NCI-H510A (cell line): ENCODE measurements at places on chromosomes 5 and 9.

- DNase-seq: no peak
These were observed 59.1 kb downstream of the PDCD1LG2 start for GRCh38 chr9:5569409-5569808.

DNA sequence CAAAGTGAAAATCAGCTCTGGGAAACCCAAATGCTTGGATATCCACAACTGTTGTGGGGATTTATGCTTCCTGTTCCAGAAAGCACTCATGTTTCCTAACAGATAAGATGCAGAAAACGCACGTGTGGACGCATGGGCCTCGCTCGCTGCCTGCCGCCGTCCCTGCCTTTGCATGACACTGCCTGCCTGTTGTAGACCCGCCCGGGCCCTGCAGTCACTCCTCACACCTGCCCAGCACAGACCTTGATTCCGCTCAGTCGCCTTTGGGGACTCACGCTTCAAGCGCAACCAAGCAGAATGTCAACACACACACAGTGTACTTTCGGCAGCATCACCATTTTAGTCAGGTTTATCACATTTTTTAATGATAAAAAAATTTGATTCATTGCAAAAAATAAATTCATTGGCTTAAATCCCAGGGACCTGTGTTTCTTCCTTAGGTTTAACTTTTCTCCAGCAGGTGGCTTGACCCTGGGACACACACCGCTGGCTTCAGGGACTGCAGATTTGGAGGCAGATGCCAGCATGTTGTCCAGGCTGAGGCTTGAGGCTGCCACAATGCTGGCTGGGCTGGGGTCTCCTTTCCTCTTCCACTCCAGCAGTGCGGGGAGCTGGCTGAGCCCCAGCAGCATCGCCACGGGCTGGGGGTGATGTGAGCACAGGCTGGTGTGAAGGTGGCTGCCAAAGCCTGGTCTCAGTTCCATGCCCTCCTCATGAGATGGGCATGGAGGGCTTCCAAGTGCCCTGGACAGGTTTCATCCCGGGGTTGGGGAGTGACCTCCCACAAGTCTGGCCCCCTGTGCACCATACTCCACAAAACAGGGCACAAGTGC, 416.9 kb upstream of the IRX4 start:
- no peak for DNase-seq

DNA sequence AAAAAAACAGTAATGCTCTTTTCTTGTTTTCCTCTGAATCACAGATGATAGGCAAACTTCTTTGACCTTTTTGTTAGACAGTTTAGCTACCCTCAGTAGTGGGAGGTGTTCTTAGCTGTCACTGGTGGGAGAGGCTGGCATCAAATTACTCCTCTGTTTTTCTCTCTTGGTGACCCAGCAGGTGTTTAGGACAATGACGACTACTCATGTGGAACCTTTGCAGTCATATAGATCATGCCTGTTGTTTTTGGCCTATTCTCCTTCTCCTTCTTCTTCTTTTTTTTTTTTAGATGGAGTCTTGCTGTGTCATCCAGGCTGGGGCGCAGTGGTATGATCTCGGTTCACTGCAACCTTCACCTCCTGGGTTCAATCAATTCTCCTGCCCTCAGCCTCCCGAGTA, 15.4 kb upstream of the NPR2 start:
- DNase-seq: peak; percentile 56

DNA sequence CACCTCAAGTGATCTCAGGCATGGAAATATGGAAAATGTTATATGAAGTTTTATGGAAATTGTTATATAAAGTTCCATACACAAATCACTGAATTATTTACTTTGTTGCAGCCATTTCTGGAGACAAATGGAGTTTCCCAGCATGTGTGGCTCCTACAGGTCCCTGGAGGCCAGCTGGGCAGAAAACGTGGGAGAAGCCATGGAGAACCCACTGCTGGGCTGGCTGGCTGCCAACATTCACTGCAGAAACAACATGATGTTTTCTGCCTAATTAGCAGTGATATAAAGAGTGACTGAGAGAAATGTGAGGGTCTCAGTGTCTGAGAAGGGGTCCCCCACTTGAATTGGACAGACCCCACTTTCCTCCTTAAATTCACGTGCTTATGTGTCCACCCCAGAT, 208.8 kb upstream of the IRX2 start:
- no peak for DNase-seq

DNA sequence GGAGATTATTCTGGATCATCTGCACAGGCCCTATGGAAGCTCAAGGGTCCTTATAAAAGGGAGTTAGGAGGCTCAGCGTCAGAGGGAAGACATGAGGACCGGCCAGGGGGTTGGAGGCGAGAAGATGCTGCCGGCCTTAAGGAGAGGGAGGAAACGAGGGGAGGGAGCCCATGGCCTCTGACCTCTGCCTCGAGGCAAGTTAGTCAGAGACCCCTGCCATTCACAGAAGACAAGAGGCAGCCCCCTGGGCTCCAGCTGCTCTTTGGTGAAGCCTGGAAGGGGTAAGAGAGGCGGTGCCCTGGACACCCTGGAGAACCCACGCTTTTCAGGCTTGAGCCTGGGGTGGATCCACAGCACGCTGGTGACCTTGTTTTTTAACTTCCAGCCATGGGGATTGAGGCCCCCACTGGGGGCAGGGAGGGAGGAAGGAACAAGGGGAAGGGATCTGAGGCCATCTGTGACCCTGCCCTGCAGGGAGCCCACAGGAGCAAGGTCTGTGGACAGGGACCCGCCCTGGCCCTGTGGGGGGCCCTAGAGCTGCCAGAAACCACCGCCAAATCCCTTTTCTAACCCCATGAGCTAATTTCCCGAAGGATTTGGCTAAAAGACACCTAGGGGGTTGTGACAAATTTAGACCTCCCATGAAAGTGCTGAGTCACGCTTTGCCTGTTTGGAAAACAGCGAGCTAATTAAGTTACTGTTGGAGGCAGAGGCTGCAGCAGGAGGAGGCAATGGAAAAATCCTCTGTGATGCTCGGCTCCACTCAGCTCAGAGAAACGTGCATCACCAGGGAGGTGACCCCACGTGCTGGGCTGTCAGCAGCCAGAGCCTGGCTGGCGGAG, 49.7 kb downstream of the OLFM1 start:
- DNase-seq: no peak

DNA sequence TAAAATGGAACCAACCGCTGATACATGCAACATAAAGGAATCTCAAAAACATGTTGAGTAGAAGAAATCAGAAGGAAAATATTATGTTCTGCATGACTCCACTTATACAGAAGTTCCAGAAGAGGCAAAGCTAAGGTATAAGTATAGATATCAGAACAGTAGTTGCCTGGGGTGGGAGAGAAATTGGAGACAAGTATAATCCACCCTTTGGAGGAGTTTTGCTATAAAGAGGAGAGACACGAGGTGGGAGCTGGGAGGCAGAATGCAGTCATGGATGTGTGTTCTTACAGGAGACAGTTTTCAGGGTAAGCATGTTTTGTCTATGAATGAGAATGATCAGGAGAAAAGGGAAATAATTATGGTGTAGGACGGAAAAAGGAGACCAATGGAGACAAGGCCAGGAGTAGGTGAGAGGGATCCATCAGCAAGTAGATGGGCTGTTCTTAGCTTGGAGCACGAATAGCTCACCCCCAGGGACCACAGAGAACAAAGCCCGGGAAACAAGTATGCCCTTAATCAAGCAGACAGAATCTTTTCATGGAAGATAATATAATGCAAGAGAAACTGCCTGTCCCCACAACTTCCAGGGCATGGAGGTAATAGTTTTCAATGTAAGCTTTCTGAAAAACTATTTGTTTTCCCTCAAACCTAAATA, 72.2 kb downstream of the MED27 start:
- no peak for DNase-seq

DNA sequence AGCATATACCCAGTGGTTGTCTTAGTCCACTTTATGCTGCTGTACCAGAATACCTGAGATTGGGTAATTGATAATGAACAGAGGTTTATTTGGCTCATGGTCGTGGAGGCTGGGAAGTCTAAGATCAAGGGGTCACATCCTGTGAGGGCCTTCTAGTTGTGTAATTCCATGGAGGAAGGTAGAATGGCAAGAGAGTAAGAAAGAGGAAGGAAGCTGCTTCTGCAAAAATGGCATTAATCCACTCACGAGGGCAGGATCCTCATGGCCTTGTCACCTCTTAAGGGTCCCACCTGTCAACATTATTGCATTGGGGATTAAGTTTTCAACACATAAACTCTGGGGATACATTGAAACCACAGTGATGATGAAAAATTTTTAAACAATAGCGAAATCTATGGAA, 17.0 kb downstream of the BTNL8 start:
- no peak for DNase-seq

DNA sequence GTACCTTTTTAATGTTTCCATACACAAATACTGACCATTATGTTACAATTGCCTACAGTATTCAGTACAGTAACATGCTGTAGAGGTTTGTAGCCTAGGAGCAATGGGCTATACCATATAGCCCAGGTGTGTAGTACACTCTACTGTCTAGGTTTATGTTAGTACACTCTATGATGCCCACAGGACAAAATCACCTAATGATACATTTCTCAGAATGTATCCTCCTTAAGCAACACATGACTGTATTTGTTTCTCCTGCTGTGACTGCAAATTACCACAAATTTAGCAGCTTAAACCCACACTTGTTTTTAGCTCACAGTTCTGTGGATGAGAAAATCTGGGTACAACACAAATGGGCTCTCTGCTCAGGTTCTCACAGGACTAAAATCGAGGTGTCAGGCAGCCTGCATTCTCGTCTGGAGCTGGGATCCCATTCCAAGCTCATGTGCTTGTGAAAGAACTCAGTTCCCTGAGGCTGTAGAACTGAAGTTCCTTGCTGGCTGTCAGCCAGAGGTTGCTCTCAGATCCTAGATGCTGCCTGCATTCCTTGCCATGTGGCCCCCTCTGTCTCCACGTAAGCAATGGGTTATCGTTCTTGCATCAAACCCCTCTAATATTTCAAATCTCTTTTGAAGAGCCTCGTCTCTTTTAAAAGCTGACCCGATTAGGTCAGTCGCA, 38.6 kb upstream of the PIK3R1 start:
- DNase-seq: no peak

GRCh38 chr5:62395210-62395950, 8.3 kb downstream of the DIMT1 start:
- no peak for DNase-seq

DNA sequence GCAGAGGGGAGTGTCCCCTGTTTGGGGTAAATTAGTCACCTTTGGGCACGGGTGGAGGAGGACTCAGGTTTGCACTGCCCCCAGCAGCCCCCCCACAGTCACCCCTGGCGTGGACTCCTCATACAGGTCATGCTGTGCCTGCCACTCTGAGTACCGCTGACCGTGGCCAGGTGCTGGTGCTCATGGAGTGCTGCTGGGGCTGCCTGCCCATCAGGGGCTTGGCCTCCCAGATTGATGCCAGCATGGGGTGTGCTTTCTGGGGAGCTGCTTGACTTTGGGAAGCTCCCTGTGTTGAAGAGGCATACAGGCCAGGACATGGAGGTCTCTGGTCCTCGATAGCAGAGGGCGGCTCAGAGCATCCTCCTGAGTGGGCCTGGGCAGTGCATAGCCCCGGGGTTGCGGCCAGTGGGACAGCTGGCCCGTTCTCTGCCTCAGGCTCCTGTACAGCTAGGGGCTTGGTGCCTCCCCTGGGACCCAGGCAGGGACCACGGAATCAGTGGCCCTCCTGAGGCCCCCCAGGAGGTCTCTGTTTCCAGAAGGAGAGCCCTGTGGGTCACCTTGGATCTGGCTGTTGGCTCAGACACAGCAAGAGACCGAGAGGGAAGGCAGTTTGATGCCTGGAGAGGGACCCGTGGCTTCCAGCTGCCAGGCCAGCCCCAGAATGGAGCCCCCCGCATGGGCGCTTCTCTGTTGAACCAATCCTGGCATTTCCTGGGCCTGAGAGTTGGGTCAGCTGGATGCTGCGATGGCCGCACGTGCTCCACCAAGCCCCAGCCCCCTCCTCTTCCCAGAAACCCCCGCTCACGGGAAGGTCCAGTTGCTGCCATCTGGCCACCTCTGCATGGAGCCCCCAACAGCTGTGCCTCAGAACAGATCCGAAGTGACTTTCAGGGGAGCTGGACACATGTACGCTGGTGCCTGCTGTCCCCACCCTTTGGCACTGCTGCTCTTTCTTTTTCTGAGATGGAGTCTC, 6.1 kb upstream of the AJM1 start:
- no peak for DNase-seq

DNA sequence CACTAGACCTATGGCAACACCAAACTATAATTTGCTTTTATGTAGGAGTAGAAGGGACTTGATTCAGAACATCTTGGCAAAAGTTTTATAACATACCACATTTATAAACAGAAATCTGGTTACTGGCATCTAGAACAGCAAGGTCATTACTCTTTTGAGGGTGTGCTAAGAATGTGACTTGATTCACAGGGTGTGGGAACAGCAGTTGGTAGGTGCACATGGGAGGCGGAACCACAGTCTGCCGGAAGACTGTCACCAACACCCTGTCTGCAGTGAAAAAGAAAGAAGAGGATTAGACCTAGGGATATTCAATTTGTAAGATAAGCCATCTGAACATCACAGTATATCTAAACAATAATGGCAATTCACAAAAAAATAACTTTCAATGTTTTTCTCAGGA, 23.0 kb downstream of the ELP1 start:
- no peak for DNase-seq

GRCh38 chr5:102858221-102858620, 103.1 kb downstream of the PAM start:
- DNase-seq: no peak

DNA sequence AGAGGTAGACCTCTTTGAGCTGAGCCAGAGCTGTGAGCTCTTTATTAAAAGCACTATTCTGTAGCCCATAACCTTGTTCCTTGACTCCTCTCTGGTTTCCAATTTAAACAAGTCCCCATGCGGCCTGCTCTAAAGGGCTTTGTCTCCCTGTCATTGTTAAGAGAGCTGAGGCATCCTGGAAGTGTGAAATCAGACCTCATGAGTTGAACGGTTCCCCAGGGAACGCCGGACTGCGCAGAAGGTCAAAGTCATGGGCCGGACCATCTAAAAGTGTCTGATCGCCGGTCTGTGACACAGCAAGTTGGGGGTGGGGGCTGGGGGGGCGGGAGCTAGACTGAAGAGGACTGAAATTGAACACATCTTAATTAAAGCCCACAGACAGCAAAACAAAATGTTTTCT, 265.8 kb downstream of the SLF1 start:
- no peak for DNase-seq

- DNase-seq: no peak
These were observed 633.2 kb upstream of the RORB start for GRCh38 chr9:73863924-73864323.

DNA sequence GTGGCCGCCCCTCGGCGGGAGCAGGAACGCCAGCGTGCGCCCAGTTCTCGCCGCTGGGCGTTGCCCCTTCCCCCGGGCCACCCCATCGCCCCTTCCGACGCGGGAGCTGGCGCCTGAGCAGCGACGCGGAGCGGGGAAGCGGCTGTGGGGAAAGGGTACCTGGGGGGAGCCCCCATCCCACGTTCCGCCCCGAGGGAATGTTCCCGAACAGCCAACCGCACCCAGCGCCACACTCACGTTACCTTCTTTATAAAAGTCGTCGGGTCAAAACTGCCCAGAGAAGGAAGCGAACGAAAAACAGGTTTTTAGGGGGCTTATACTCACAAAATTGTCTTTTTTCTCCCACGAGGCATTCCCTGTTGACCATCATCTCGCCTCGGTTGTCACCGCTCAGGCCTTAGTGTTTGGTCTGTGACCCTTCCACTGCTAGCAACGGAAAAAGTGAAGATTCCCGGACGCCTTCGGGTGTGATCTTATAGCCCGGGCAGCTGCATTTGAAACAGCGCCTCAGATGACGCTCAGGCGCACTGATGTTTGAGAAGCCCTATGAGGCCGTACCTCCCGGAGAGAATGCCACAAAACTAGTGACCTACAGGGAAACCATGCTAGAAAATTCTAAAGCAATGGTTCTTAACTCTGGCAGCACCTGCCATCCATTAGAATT, 475 bp upstream of the GOLM1 start:
- DNase-seq: peak; percentile 47
